ENCODE measurements at places on chromosomes 3 and 15.

GRCh38 chr3:52473026-52473425, 17.6 kb downstream of the NISCH start:
- no peak for DNase-seq

DNA sequence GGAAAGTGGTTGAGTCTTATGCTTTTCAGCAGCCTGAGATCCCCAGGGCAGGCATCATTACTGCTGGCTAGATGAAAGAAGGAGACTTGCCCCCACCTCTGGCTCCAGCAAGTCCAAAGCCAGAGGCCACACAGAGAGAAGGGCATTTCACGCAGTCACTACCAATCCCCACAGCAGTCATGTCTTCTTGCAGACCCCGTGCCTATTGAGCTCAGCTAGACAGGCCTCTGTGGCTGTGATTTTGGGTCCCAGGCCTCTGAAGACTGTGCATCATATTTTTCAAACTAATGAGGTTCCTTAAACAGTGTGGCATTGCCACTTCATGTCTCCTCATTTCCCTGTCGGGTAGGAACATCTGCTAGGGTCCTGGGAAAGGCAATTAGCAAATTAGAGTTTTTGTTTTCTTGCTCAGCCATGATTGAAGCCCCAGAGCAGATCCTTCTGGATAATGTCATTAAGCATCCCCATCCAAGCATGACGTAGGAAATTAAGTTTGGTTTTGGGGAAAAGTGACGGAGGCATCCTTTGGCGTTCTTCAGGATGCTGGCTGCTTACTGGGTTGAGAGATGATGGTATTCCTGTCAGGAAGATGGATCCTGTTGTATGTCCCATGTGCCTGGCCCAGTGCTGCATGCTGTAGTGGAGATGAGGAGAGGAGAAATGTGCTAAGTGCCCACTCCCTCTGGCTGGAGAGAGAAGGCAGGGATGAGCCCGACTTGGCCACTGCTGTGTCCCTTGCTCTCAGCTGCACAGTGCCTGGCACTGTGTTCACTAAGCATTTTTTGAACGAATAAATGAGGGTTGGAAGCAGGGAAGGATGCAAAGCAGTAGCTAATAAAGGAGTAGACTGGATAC, 7.0 kb downstream of the SPSB4 start:
- no peak for DNase-seq

DNA sequence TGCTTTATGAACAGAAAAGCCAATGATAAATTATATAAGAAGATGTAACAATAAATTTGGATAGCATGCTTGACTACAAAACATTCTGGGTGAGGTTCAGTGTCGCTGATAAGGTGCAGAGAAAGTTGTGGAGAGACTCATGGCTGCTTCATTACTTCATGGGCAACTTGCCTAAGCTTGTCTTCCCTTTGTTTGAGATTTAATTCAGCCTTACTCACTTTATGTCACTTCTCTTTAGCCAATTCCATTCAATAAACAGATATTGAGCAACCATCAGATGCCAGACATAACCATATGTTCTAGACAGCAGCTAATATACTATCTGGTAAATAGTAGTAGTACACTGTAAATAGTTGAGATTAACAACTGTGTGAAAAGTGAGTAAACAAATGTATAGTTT, 401.5 kb upstream of the FRG2C start:
- DNase-seq, result no peak

DNA sequence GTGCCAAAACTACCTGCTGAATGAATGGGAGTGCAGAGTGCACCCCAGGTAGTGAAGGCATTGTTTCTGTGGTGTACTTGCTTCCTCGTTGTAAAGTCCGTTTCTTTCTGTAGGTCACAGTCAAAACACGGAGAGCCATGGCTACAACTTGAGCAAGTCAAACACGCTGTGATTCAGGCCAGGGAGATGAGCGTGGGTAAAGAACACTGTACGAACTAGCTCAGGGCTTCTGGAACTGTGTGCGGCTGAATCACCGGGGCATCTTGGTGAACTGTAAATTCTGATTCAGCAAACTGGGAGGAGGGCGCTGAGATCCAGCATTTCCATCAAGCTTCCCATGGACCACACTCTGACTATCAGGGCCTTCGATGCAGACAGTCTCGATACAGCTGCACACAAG, 5.0 kb upstream of the TNK2 start:
- no peak for DNase-seq

DNA sequence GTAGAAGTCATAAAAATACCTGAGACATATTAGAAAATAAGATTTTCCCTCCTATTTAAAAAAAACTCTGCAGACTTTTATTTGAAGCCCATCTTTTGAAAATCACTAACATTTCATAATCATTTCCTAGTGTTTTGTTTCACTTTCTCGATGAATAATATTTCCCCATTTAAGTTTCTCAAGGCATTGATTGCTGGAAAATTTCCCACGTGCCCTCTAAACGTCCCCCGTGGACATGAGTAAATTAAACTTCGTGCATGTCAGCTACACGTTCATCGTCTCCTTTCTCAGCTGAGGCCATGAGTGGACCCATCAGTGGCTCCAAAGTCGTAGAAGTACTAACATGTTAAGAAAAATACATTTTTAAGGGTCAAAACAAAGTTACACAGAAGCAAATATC, 2.0 kb upstream of the TM2D3 start:
- no peak for DNase-seq

DNA sequence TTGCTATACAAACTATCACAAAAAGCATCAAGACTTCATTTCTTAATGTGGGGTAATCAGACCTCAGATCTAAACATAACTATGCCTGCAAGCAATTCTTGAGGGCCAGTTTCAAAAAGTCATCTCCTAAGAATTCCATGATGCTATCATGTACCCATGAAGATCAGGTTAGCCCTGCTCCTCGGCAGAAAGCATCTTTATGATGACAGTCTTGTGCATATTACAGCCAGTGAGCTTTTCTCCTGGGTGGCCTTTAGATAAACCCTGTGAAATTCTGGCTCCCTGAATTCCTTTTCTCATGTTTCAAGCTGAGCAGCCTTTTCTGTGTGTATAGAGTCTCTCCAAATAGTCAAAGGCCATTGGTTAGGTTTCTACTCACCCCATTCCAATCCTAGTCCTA, 201.9 kb upstream of the MCTP2 start:
- no peak for DNase-seq

GRCh38 chr15:62849316-62850106, 193.0 kb upstream of the TPM1 start:
- DNase-seq, result no peak

DNA sequence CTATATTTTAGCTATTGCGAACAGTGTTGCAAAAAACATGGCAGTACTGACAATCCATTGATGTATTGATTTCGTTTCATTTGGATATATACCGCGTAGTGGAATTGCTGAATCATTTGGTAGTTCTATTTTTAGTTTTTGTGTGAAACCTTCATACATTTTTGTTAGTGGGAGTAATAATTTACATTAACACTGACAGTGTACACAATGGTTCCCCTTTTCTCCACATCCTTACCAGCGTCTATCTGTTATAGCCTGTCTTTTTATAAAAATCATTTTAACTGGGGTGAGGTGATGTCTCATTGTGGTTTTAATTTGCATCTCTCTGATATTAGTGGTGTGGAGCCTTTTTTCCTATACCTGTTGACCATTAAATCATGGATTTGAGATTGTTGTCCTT, 392.4 kb upstream of the ALCAM start:
- DNase-seq, result no peak

GRCh38 chr3:107989661-107990060, 101.2 kb downstream of the CD47 start:
- DNase-seq, result no peak

DNA sequence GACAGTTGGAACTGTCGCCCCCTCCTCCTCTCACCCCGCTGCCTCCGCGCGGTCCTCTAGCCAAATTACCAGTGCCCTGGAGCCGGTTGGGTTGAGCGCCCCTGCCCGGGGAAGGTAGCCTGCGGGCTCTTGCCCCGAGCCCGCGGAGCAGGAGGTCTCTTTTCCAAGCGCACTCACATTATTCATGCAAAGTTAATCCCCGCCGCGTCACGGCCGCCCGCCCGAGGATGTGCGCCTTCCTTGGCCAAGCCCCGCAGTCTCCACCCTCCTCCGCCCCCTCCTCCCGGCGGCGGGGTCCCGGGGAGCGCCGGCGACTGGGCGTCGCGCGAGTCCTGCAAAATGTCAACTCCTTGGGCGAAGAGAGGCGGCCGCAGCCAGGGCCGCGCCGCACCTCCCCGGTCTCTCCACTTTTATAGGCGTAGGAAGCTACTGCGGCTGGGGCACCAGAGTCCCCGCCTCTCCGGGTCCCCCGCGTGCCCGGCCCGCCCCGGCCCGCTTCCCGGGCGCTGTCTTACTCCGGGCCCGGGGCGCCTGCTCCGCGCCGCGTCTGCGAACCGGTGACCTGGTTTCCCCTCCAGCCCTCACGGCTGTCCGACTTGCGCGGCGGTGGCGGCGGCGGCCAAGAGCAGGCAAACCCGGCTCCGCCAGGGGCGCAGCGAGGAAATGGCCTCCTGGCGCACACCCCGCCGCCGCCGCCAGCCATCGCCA, at the start of gene THRB:
TSS of gene THRB (minus strand) at position 233 of the 708 bp plus-strand sequence.
- no peak for DNase-seq

DNA sequence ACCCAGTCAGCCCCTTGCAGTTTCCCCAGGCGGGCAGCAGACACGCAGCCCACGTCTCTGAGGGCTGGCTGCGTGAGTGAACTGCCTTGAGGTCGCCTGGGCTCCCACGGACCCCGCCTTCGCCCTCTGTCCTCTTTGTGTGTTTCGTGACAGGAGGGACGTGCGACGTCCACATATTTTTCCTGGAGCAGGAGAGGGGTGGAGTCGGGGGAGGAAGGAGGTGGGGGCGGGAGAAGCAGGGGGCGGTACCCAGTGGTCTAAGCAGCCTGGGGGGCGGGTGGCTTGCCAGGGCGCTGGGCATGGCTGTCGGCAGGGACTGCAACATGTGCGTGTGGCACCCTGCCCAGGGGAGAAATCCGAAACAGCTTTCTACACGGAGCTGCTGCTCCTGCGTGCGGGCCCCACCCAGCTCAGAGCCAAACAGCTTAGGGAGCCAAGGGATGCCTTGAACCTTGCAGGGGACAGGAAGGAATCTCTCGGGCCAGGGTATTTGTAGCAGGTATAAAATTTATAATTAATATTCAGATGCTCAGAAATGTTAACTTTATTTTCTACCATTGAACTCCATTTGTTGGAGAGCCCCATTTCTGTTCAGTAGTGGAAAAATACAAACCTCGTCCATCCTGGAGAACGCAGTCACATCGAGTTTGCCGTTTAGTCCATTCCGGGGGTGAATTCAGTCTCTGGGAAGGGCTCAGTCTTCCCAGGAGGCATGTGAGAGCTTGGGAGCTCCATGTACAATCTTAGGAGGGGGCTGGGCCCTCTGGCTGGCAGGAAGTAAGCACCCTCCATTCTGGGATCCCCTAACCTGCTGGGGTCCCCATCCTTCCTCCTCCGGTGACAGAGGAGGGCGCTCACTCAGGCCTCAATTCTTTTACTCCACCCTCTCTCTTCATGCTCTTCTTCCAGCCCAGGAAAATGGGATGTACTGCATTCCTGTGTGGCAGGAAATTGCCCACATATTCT, 79.1 kb upstream of the MEF2A start:
- no peak for DNase-seq

- DNase-seq, result no peak
Observed at GRCh38 chr15:88395241-88395640, 71.9 kb downstream of the MRPL46 start.

All from stimulated activated CD4-positive, alpha-beta T cell treated with anti-CD3 and anti-CD28 coated beads, Interleukin-4, amount 100 ng/mL, for 48 hours (primary cell).